COLO829 (cell line): ENCODE measurements at places on chromosomes 5 and 9.

DNA sequence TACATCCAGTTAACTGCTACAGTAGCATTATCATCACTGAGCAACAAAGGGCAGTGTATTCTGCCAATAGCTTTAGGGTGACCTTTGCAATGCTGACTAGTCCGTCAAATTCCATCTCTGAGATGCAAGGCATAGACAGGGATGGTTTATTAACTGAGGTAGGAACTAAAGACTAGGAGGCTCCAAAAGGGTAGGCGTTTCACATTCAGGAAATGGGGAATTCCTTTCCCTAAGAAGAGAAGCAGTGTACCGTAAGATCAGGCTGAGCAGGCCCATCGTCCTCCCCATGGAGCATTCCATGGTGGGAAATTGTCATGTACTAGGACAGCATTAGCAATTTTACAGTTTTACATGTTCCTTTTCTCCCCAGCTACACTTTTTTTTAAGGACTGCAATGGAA is 157.7 kb downstream of the BNC2 start:
- no peak for DNase-seq

DNA sequence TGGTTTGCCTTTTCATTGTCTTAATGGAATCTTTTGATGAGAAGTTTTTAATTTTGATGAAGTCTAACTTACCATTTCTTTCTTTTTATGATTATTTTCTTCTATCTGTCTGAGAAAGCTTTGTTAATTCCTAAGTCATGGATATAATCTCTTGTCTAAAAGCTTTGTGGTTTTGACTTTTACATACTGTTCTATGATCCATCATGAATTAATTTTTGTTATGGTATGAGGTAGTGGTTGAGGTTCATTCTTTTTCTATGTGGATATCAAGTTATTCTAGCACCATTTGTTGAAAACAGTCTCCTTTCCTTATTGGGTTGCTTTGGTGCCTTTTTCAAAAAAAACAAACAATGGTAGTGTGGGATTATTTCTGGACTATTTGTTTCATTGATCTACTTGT is 20.4 kb downstream of the FBXO10 start:
- DNase-seq: no peak

GRCh38 chr9:129886226-129887174 is 51.2 kb downstream of the USP20 start:
- DNase-seq: no peak

DNA sequence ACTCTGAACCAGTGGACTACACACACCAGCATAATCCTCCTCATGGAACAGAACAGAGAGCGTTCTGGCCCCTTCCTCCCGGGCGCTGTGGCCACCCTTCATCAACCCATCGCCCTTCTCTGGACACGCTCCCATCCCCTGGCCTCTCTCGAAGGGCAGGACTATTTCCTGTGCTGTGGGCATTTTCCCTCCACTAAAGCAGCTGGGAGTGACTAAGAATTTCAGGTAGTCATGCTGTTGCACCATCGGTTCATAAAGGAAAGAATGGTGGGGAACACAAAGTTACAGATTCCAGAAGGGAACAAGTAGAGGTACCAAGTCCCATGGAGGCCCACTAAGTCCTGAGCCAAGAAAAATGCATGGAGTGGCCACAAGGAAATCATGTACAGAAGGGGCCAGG is 68.6 kb downstream of the EPB41L4B start:
- no peak for DNase-seq

DNA sequence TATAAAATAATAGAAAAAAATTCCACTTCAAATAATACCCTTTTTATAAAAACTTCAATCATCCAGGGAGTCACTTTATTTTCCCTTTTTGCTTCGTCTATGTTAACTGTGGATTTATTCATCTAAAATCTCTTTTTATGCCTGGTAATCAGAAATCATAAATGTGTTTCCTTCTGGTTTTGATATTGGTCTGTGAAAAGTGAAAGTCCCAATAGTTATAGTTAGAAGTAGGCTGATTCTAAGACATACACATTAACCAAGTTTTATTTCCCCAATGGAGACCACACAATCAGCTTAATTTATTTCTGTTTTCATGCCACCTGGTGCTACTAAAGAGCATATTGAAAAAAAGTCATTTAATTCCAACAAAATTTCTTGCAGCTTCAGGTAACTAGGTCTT is 45.7 kb downstream of the ZNF474 start:
- no peak for DNase-seq

GRCh38 chr5:142883025-142883424 is 112.8 kb downstream of the ARHGAP26 start:
- no peak for DNase-seq

GRCh38 chr5:69295088-69295754 is 37.4 kb downstream of the CCDC125 start:
- no peak for DNase-seq

DNA sequence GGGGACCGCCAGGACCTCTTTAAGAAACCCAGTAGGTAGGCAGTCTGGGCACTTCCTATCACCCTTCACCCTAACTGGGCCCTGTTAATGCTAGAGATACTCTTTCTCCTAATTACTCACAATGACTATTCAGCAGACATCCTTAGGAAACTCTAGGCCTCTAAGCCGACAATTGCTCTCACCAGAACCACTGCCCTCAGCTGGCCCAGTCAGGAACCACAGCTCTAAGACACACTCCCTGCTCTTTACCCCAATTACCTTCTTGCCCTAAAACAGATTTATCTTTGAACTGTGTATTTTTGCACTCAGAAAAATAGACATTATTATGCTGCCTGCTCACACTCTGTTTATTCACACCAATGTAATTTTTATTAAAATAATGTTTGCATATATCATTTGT is 432.6 kb upstream of the SLC30A5 start:
- peak; percentile 4 for DNase-seq

DNA sequence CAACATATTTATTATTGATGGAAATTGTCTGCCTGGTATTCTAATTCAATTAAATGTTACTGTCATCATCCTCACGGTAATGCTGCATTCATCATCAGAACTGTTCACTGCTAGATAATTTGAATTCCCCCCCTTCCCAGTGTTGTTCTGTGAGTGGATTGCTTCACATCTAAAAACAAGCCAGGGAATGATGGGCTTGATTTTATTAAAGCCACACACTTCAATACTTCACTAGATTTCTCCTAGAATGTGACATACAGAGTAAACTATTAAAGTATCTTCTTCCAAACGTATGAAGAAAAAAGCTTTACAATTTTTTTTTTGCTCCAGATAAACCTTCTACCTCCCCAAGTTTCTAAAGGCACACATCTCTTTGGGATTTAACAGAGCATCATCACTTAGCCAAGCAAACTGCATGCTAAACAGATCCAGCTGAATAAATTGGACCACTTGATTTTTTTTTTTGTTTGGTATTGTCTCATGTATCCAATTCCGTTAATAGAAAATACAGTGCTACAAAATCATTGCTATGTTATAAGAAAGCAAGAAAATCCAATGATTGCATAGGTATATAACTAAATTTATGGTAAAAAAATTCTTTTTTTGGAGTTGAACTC is 692.4 kb downstream of the MTRR start:
- DNase-seq: no peak

- DNase-seq: no peak
These were observed 495.1 kb downstream of the KIF4B start for GRCh38 chr5:155508673-155509072.

GRCh38 chr5:171806976-171807747 is 21.5 kb downstream of the SMIM23 start:
- DNase-seq: no peak

GRCh38 chr9:77896938-77897667 is 134.5 kb downstream of the GNAQ start:
- no peak for DNase-seq
